Pulmonary artery endothelial cell (primary cell): ENCODE measurements at places on chromosomes 6 and 20. TPM values are rescaled to one million over a fixed set of nuclear protein-coding genes. Genes with fewer than 3 reads are reported as not detected.

SIRPB2 gene
- 1.2 and 1.6 TPM in 2 replicates for total RNA-seq

COL12A1 gene
- 0.32 and 5.8 TPM in 2 replicates for total RNA-seq

PTK6 gene
- total RNA-seq: 0.07 and 0.13 TPM in 2 replicates

GRCh38 chr6:137495703-137496336, 1.6 kb upstream of the OLIG3 start:
- no peak for DNase-seq

DNA sequence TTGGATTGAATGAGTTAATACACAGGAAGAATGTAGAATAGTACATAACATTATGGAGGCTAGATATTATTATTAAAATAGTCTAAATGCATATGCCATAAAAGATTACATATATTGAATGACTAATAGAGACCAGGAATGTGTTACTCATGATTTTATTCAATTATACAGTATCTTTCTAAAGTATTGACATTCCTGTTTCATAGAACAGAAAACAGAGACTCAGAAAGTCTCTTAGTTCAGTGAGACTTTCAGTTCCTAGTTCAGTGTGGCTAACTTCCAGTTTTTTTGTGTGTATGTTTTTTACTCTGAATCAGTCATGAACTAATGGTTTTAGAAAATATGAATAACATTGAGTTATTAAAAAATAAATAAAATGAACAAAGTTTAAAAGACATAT, 34.6 kb upstream of the TMEM244 start:
- no peak for DNase-seq

- no peak for DNase-seq
These were observed 29.7 kb downstream of the MAP7 start for GRCh38 chr6:136520517-136520916.

- no peak for DNase-seq
These were observed 73.3 kb upstream of the PAX1 start for GRCh38 chr20:21632031-21632734.

DNA sequence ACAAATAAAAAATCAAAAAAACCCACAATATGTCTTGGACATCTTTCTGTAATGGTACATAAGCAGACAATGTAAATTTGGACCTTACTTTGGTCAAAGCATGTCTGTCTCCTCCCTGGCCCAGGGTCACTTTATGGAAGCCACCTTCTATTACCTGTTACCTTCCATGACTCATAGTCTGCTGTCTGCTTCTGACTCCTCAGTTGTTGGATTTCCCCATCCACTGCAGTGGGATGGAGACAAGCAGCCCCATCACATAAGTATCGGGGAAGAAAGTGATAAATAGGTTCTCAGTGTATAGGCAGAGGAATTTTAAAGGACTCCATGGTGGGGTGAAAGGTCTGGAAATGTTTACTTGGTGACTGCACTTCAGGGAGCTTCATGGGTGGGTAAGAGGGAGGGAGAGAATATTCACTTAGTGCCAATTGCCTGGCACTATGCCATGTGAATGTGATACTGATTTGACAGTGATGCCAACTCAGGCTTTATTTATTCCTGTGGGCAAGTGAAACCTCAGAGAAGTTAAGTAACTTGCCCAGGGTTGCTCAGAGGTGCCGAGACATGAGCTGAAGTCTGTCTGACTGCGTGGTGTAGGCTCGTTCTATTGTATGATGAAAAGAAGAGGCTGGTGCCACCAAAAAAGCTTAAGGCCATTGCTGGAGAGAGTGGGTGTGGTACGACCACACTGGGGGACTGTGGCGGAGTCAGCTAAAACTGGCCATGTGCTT, 175.6 kb upstream of the RNF24 start:
- no peak for DNase-seq

DNA sequence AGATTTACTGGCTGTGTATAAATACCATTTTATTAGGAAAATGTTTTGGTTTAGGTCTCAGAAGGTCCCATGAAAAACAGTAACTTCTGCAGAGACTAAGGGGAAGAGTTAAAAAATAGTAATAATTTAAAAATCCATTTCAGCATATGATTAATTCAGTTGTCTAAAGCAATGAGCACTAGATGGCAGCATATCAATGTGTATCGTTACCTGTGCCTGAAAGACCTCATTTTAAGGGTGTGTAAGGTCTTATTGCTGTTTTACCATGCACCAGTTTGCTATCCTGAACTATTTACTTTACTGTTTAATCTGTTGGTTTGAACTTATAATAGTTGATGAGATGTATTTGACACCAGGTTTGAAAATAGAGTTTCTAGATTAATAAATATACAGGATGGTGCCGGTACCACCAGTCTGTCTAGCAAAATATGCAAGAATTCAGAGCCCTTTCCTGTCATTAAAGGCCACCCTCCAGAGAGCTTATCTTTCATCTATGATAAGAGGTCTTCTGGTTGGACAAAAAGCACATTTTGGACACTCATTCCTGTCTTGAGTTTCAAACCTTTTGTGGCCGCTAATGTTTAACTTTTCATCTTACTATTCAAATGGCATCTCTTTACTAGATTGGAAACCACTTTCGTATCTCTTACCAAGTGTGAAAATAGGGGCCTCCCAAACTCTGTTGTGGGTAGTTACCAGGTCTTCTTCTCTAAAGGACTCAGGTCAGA, 8.9 kb upstream of the AHI1 start:
- DNase-seq: no peak

DNA sequence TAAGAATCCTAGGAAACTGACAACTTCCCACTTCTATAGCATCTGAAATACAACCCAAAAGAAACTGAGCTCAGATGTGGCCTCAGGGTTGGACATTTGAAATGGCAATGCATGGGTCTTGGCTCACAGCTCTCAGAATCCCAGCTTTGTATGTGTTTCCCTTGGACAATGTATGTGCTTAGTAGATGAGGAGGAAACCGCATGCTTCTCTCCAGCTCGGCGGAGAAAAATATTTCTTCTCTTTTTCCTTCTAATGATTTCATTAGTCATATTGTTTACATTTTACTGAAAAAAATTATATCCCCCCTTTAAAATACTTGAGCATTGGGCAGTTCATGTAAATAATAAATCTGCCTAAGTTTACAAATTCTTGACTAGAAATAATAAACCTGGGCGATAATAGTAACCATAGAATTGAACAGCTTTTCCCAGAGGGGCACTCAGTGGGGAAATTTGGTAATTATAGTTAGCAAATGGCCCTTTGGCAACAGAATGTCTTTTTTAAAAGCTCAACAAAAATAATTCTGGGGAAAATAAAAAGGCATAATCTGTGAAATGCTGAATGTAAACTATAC, 55.3 kb downstream of the PFDN4 start:
- no peak for DNase-seq

GRCh38 chr20:48797275-48797825, 30.4 kb downstream of the PREX1 start:
- no peak for DNase-seq

DNA sequence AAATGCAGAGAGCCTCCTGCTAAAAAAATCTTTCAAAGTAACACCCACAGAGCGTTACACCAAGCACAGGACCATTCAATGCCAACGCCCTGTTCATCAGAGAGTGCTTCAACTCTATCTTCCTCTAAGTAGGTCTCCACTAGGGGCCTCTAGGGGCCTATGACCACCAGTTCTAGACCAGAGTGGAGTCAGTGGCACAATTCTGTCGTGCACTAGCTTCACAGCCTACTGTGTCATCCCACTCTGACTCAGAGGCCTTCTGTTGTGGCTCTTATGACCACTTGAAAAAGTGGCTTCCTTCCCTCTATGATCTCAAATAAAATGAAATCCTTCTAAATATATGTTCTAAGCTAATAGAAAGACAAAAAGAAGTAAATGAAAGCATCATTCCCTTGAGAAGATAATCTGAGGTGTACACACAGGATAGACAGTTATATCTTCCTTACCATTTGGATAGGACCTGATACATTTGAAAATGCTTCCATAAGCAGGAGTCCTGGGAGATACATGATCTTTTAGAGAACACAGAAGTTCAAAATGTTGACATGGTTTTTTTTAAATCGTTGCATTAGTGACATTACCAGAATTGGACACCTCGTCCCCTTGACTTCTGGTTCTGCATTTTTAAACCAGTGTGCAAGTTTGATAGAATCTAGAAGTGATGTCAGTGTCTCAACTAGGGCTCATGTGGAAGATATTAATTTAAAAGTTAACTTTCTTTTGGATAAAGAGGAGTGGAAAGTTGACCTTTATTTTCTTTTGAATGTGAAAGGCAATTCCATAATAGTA, 151.9 kb downstream of the SH3BGRL2 start:
- no peak for DNase-seq

DNA sequence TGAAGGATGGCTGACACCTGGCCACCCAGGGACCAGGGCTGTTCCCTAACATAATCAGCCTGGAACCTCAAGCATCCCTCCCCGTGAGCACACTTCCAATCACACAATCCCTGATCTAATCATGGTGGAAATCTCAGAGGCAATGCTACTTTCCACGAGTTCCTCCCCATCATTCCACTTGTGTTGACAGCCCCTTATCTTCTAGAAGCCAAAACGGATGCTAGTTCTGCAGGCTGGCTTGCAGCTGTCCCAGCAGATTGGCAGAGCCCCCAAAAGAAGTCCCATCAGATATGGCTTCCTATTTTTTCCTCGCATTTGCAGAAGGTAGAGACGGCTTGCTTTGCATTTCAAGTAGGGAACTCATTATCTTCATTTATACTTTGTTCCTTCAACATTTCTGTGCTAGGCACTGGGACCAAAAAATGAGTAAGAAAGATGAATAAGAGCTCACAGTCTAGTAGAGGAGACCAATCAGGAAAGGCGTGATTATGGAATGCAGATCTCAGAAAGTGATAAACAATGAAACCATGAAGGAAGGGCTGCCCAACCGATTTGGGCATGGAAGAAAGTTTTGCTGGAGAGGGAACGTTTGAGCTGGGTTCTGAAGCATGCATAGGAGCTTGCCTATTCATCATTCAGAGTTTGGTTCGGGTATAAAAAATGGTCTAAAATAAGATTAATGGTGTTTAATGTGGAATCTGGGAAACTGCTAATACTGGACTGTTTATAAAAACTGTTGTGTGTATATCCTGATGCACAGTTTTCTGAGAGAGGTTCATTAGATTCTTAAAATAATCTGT, 44.6 kb upstream of the TBC1D7 start:
- DNase-seq: no peak

GRCh38 chr6:18118330-18118729, 4.1 kb downstream of the NHLRC1 start:
- DNase-seq: no peak

- DNase-seq: no peak
These were observed 520.9 kb downstream of the HTR1B start for GRCh38 chr6:76942203-76942966.

DNA sequence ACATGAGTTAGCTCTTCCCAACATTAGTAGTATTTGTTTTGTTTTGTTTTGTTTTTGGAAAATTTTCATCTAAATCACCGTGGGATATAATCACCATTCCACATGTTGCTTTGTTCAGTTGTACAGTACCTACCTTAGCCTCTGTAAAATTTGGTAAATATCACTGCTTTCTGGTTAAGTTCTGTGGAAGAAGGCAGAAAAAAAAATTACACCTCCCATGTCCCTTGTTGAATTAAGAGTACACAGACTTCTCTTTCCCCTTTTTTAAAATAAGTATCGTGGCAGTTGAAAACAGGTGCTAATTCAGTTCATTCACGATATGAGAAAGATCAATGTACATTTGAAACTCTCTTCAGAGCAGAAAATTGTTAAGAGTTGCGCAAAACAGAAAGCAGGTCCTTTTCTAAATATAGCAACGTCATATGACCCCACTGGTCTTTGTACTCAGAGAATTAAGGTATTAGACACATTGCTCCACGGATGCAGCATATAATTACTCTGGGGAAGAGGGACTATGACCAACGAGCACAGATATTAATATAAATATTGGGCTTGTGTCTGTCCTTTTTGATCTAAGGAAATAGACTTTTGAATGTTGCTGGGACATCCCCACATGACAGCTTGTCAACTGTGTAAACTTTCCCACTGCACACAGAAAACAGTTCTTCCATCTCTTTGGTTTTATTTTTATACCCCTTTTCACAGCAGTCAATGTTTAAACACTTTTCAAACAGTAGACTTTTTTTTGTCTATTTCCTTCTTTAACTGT, 58.6 kb upstream of the ZNF217 start:
- DNase-seq: no peak

DNA sequence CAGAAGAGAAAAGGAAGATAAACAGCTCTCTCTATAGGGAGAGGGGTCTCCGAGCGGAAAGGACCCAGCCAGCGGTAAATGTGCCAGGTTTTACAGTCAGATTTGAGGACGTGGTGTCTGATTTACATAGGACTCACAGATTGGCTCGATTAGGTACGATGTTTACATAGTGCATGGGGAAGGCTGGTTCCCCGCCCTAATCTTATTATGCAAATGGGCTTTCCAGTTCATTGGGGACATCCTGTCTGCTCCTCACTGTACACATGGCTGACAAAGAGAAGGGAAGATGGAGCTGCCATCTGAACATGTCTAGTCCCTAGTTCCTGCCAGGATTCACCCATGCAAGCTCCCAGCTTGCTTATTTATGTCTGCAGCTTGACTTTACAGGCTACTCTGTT, 119.9 kb downstream of the RNF144B start:
- no peak for DNase-seq

DNA sequence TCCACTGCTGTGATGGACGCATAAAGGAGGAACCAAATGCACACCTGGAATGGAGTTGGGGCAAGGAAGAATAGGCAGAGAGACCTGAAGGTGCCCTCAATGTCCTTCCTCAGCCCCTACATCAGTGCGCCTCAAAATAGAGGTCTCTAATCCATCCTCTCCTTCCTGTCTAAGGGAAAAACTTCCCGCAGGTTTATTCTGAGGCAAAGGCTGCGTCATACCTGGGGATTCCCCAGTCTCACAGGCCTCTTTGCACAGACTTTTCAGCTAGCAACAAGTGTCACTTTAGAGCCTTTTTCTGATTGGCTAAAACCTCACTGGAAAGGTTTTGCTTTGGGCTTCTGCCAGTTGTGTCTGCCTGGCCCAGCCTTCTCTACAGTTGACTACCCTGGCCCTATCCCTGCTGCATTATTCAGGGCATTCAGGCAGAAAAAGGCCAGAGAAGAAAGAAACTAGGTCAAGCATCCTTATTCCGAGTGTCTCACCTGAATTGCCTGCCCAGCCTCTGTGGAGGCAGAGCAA, 1.8 kb upstream of the HLA-DQB1 start:
- no peak for DNase-seq

DNA sequence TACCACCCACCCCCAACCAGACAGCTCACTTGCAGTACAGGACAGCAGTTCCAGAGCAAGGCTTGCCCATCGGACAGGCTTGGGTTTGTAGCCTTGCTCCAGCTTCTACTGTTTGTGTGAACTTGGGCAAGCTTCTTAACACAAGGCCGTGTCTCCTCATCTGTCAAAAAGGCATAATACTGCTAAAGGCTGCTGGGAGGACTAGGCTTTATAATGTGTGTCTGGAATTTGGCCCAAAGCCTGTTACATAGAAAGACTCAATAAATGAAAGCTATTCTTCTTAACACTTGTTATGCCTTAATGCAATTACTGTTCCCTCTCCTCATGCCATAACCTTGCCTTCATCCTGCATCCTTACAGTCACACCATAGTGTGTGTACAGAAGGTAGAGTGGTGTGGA, 43.4 kb downstream of the LYRM4 start:
- no peak for DNase-seq

- DNase-seq: no peak
These were observed 38.3 kb downstream of the SIRPA start for GRCh38 chr20:1933465-1933870.

- no peak for DNase-seq
These were observed 77.1 kb downstream of the CDYL start for GRCh38 chr6:4853349-4853748.
